ENCODE measurements at places on chromosomes 11 and 22. TPM values are rescaled to one million over a fixed set of nuclear protein-coding genes. Genes with fewer than 3 reads are reported as not detected.

The RIMBP3B gene
- polyA plus RNA-seq, result not detected

The IGLL1 gene
- polyA plus RNA-seq, result 0.39 TPM

The SLC35F2 gene
- 2.4 TPM for polyA plus RNA-seq

GRCh38 chr11:121300972-121301699 lies 8.6 kb downstream of the SC5D start:
- DNase-seq, result no peak

DNA sequence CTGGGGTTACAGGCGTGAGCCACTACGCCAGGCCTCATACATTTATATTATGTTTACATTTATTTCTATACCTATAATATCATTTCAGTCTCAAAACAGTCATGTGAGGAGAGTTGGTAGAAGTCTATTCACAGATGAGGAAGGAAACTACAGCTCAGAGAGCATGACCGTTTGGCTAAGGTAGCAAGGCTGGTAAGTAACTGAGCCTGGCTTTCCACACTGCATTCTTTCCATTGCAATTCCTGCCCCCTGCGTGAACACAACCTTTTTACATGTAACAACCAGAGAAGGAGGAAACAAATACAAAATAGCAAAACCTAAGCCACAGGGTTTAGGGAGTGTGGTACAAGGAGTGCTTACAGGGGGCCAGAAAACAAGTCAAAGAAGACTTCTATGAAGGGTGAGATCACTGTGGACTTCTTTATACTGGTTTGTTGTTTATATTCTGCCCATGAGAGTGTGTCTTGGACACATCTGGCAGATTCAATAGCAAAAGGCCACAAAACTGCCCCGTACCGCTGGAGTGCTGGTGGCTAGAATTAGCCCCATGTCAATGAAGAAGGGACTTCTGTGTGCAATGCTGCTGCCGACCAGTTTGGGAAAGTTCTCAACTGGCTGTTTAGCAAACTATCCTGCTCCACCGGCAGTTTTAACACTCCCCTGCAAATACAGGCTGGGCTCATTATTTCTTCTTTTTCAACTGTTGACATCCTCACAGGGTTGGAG lies 19.0 kb downstream of the MICAL3 start:
- no peak for DNase-seq

DNA sequence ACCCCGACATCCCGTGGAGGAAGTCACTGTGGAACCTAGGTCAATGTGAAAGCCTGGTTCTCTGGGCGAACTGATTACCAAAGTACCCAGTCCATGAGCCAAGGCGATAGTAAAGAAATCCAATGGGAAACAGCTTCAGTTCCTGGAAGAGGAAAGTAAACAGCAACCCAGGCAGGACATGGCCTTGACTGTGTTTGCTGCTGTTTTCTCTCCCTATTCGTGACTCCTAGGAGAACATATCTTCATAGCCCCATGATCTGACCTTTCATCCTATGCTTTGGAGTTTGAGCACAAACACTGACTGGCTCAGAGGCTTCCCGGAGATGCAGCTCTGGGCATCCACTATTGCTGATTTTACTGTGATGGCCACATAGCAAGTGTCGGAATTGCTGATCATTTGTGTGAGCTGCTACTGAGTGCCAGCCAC lies 45.1 kb downstream of the LRFN4 start:
- DNase-seq, result no peak

GRCh38 chr11:20025332-20025840 lies 134.9 kb downstream of the DBX1 start:
- DNase-seq, result no peak

DNA sequence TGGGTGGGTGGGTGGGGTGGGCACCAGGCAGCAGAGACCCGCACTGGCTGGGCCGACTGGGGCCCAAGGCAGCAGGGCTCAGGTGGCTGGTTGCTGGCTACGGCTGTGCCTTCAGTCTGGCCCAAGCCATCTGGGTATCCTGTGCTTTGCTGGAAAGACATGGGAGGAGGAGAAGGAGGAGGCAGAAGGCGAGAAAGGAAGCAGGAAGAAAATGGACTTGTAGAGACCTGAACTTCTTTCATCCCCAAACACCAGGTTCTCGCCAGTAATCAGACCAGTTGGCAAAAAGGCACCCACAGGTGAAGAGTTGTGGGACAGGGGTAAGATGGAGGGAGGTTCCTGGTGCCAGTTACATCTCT lies 78.8 kb downstream of the IGLL1 start:
- DNase-seq, result no peak

Measured in left renal pelvis (tissue), 4 donors.